Stimulated activated CD4-positive, alpha-beta T cell treated with anti-CD3 and anti-CD28 coated beads, Interleukin-12 subunit alpha, Interleukin-12 subunit beta, amount 100 ng/mL, for 4 hours (primary cell): ENCODE measurements at places on chromosomes 1 and 21.

GRCh38 chr1:9705337-9706093 lies 54.0 kb downstream of the PIK3CD start:
- DNase-seq = no peak

- no peak for DNase-seq
Observed at GRCh38 chr1:62613890-62614289, 16.6 kb downstream of the ANGPTL3 start.

DNA sequence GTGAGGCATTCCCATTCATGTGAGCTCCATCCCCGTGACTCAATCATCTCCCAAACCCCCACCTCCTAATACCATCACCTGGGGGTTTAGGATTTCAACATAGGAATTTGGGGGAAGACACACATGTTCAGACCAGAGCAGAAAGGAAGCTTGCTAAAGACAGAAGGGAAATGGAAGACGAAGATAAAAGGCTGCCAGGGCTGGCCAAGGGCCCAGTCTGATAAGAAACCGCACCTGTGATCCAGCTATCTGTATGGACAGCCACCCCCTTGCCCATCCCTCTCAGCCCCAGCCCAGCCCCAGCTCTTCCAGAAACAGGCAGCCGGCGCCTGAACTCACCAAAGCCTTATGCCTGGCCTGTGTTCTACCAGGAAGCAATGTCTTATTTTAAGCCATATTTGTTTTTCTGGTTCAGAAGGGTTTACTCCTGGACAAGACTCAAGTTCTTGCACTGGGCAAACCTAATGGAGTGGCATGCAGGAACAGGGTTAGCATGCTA lies 198.4 kb upstream of the VAMP3 start:
- no peak for DNase-seq

DNA sequence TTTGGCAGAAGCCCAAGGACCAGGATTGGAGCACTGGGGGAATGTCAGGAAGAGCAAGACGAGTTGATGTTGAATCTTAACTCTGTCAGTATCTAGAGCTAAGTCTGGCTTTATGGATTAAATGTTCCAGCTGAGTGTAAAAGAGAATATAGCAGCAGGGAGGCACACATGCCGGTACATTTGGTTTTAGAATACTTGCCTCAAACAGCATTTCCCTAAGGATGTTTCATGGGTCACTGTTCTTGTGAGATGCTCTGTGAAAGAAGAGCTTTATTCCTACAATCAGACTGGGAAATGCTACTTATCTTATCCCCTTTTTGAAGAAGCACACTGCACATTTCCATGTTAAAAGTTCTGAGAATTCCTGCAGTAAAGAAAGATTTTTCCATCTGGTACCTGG lies 440.3 kb upstream of the B3GALT2 start:
- no peak for DNase-seq

GRCh38 chr1:79469139-79469538 lies 462.6 kb upstream of the ADGRL4 start:
- no peak for DNase-seq

DNA sequence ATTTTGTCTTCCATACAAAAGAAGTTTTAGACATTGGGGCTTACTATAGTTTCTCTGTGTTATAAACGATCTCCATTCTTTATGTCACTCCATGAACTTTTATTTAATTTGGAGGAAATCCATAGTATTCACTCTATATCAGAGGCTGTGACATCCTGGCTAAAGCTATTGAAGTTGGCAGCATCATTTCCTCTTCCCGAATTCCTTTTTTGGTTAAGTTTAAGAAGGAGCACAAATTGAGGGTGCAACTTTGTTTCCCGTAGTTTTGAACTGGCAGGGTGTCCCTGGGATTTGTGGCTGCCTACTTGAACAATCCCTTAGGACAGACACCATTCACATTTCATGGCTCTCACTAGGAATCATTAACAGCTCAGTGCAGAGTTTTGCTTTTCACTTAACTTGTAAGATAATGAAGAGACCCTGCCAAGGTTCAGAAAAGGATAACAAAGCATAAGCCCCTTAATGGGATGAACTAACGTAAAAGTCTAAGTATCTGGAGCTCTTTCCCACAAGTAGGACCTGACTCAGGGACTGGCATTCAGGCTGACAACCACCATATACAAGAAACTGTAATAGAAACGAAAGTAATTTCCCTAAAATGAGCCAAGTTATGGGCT lies 13.9 kb downstream of the S1PR1 start:
- DNase-seq = no peak

- no peak for DNase-seq
Observed at GRCh38 chr1:219317762-219318353, 144.2 kb downstream of the LYPLAL1 start.

- no peak for DNase-seq
Observed at GRCh38 chr1:208835097-208835463, 590.9 kb upstream of the PLXNA2 start.

GRCh38 chr21:34133392-34133791 lies 60.0 kb downstream of the MRPS6 start:
- no peak for DNase-seq

DNA sequence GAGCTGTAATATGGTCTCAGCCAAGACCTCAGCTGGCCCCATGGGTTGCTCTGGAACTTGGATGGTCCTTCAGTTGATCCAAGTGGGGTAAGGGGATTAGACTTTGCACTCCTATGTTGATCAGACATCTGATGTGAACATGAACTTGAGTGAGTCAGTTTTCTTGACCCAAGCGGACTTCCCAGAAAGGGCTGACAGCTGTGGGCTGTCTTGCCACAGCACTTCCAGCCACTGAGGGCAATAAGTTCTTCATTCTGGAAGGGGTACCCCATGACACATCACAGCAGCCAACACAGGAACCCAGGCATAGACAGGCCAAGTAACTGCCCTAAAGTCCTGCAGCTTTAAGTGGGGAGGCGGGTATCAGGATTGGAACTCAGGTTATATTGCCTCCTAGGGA lies 93.9 kb upstream of the USP24 start:
- DNase-seq = no peak

DNA sequence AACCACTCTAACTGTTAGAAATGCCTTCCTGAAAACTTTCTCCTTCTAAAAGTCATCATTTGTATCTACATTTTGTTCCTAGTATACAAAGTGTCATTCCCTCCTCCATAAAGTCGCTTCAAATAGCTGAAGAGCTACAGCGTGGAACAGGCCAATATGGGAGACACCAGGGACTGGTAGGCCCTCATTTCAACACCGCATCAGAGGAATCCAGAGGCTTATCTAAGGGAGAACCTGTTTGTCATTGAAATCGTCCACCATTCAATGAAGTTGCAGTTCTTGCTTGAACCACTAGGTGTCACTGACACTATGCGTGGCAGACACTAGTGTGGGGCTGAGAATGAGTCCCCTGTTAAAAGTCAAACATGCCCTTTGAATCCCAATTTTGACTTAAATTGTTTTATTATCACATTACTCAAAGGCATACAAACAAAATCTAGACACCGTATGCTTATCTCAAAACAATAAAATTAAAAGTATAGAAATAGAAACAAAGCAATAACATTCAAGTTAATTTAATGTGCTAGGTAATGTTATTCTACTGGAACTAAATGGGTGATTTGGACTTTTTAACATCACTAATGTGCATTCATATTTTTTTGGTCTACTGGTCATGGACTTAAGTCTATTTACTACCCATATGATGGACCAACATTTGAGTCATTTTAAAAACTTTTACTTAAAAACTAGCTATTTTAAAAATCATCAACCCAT lies 182.3 kb downstream of the FCRL5 start:
- no peak for DNase-seq

DNA sequence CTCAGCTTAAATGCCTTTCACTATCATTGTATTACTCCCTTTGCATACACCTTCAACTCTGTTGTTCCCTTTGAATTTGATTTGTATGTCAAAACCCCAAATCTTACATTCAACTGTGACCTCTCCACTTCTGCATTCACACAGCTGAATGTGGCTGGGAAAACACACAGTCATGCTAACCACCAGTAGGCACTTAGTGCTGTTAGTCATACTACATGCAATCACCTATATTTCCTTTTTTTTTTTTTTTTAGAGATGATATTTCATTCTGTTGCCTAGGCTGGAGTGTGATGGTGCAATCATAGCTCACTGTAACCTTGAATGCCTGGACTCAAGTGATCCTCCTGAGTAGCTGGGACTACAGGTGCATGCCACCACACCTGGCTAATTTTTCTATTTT lies 16.2 kb downstream of the BTBD8 start:
- DNase-seq = no peak

DNA sequence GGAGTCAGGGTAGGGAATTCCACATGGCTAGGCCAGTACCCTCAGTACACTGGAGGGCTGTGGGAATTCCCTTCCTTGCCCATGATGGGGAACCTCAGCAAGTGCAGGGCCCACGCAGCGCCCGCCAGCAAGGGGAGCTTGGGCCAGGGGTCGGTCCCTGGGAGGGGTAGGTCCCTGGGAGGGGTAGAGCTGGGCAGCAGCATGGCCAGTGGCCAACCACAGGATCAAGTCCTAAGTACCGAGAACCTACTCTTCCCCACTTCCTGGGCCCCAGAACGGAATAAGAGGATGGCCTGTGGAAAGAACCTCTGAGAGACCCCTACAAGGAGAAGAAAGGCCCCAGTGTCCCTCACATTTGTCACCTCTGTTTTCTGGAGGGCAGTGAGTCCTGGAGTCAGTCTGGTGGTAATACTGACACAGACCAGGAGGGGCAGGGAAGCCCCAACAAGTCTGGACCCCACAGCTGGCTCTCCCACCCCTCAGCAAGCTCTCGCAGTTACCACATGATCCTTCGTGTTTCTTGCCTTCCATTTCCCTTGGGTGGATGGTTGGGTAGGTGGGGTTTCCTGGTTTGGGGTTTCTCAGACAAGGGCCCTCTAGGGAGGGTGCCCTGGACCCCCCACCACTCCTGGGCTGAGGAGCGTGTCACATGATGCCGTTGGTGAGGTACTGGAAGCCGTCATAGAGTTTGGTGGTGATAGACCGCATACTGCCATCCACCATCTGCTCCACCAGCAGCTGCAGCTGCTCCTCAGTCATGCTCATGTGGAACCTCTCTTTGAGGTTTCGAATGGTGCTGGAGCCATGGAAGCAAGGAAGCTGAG lies 10.3 kb downstream of the ZNF687 start:
- no peak for DNase-seq

DNA sequence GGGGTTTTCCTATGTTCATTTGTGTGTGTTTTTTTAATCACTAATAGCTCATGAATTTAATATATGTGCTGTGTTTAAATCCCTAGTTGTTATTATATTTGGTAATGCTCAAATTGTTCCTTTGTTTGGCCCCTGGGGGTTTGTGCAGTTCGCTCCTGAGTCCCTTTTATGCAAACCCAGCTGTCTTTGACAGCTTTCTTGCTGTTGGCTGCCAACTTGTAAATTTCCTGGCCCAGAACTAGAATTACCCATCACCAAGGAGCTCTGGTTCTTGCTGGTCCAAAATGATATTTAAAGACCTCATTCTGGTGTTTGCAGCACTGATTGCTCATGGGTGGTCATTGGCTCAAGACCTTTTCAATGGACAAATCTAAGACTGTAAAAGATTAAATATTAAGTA lies 39.6 kb upstream of the PGBD5 start:
- no peak for DNase-seq

DNA sequence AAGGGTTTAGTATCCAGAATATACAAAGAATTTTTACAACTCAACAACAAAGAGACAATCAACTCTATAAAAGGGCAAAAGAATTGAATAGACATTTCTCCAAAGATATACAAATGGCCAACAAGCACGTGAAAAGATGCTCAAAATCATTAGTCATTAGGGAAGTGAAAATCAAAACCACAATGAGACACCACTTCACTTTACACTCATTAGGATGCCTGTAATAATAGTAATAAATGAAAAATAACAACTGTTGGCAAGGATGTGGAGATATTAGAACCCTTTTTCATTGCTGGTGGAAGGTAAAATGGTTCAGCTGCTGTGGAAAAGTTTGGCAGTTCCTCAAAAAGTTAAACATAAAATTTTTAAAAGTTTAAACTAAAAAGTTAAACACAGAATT lies 7.0 kb upstream of the ABCD3 start:
- no peak for DNase-seq
